ENCODE measurements at places on chromosomes 12 and 14. TPM values are rescaled to one million over a fixed set of nuclear protein-coding genes. Genes with fewer than 3 reads are reported as not detected.

- no peaks in the 10 kb centered on the region for H3K36me3 ChIP-seq
- H3K27ac ChIP-seq, result no peak overlapping the region
- H3K4me3 ChIP-seq, result no peak overlapping the region
- no peaks in the 10 kb centered on the region for H3K4me1 ChIP-seq
- no peak for DNase-seq
- H3K27me3 ChIP-seq, result no peaks in the 10 kb centered on the region
These were observed 33.7 kb upstream of the NUBPL start for GRCh38 chr14:31527546-31527945.

GRCh38 chr14:23071921-23072539, 14.7 kb upstream of the CDH24 start:
- DNase-seq, result no peak
- H3K27me3 ChIP-seq, result no peaks in the 10 kb centered on the region

The PLEK2 gene
- 1.2 TPM for total RNA-seq

DNA sequence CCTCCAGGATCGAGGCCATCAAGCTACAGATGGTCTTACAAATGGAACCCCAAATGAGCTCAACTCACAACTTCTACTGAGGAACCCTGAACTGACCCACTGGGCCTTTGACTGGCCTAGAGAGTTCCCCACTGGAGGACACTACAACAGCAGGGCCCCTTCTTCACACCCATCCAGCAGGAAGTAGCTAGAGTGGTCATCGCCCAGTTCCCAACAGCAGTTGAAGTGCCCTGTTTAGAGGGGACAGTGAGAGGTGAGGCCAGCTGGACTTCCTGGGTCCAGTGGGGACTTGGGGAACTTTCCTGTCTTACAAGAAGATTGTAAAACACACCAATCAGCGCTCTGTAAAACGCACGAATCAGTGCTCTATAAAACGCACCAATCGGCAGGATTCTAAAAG, 247.9 kb upstream of the BTG1 start:
- H3K36me3 ChIP-seq, result peaks cover 32% of the 10 kb centered on the region
- no peak overlapping the region for H3K4me3 ChIP-seq

DNA sequence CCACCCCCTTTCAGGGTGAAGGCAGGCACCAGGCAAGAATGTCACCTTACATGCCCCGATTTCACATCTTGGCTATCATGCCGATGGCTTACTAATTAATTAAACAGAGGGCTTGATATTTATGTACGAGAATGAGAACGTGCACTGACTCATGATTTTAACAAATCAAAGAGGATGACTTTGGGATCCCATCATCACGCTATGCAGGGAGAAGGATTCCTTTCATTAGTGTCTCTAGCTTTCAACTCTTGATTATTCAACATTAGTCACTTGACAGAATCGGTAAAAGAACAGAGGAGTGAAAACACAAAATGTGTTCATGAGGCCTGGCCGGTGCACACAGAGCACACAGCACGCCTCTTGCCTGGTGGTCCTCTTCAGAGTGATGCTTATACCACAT, 80.6 kb downstream of the PRKAB1 start:
- H3K4me3 ChIP-seq, result no peak overlapping the region
- no peaks in the 10 kb centered on the region for H3K4me1 ChIP-seq
- peaks cover 77% of the 10 kb centered on the region for H3K36me3 ChIP-seq
- H3K27ac ChIP-seq, result no peak overlapping the region
- DNase-seq, result no peak
